ENCODE measurements at places on chromosomes 6 and 20.

DNA sequence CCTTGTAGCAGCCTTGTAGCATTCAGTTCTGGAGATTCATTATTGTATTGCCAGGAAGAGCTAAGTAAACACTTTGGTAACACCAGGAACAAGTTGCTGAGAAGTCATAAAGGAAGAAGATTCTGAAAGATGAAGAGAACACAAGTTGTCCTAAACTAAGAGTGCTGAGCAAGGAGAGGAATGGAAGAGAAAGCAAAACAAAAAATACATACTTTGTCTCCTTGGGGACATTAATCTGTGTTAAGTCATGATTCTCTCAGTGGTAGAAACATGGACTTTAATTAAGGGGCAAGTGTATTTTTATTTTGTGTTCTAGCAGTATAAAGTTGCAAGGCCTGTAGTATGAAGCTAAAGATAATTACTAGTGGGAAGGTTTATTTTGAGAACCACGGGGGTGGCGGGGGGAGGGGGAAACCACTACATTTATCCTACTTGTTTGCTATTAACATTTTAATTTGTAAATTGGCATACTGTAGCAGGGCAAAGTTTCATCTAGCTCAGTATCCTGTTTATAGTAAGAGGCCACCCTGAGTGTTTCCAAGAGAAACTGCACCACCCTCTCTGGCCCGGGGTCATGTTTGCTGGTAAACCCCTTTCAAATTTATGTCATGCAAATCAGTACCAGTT lies 463.0 kb downstream of the CDKAL1 start:
- DNase-seq, result no peak

DNA sequence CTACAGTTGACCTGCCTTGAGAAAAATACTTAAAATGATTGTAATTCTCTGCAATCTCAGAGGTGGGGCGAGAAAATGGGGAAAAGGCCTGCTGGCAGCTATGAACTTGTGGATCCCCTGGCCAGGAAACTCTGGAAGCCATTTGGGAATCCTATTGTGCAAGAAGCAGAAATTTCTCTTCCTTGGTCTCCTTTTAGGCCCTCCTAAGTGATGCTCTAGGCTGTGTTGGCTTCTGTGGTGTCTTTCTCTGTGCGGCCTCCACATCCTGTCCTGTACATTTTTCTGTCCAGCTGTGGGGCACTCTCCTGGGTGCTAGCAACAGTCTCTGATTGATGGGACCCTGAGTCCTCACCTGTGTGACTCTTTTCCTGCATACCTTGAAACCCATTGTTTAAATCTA lies 290.9 kb downstream of the FARS2 start:
- no peak for DNase-seq

GRCh38 chr6:82113231-82113630 lies 134.3 kb downstream of the IBTK start:
- no peak for DNase-seq

- no peak for DNase-seq
These were observed 45.6 kb upstream of the MAN1A1 start for GRCh38 chr6:119395192-119395591.

- DNase-seq, result no peak
These were observed 23.4 kb upstream of the MCM3 start for GRCh38 chr6:52307900-52308372.

GRCh38 chr6:78598966-78599365 lies 268.4 kb upstream of the IRAK1BP1 start:
- no peak for DNase-seq

GRCh38 chr20:5480824-5481600 lies 164.3 kb upstream of the PROKR2 start:
- no peak for DNase-seq

DNA sequence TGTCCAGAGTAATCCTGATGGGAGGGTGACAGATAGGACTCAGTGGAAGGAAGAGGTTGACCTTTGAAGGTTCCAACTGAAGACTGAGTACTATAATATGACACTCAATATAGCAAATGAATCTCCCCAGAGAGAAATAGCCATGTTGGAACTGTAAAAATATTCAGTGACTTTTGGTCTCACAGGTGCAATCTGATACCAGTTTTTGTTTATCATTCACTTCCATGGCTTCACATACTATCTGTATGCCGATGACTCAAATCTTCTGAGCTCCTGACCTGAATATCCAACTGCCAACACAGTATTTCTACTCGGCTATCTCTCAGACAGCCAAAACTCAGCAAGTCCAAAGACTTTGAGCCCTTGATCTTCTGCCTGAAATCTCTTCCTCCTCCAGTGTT lies 21.8 kb upstream of the PKHD1 start:
- no peak for DNase-seq

DNA sequence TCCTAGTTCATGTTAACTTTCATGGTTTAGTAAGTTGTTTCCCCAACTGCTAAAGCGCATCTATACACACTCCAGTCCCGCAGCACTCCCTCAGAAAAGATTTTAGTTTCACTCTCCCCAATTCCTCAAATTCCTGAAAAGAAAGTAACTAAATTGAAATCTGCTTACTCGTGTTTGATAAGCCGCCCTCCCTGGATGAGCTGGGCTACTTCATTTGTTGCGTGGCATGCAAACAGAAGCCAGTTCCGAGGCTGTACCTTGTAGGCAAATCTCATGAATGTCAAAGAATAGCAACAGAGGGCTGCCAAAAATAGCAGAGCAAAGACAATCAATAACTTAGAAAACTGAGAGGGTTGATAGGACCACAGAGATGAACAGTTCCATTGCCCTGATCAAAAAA lies 16.9 kb downstream of the MPC1 start:
- DNase-seq, result no peak

DNA sequence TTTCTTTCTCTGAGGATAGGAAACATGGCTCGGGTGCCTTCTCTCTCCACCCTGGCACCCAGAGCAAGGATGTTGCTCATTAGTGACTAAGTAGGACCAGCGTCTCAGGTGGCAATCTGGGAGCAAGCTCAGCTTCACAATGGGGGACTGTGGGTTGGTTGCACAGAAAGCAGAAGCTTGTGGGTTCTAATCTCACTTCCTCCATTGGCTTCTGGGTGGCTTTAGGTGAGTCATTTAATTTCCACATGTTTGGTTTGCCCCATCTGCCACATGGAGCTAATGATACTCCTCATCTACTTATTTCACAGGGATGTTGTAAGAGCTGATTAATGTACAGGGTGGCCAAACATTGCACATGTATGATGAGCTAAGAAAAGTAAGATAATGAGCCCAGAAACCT lies 54.8 kb upstream of the AKIRIN2 start:
- peak; percentile 45 for DNase-seq

DNA sequence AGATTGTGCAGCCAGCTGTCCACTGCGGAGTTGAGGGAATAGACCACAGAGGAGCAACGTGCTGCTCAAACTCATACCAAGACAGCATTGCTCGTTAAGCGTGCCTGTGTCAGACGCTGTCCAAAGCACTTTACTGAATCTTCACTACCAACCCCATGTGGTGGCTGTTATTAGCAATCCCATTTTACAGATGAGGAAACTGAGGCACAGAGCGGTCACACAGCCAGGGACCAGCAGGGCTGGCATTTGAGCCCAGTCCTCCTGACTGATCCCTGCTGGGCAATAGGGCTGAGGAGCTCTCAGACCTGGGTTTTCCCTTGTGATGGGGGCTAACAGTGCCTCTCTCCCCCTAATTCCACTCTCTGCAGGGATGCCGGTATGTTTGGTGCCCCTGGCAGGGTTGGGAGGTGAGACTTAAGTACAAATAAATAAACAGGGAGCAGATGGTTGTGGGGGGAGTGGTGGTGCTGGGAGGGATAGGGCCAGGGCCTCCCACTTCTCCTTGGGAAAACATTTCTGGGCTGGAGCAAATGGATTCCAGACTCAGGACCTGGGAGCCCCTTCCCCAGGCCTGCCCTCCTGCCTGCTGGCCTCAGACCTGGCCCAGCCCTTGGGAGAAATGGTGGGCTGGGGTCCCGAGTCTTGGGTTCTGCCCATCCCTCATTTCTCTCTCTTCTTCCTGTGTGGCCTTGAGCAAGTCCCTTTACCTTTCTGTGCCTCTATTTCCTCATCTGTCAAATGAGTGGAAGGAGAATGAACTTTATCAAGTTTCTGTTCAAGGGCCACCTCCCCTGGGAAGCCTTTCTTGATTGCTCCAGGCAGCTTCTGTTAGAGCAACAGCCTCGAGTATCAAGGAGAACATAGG lies 17.7 kb downstream of the SRXN1 start:
- no peak for DNase-seq

- no peak for DNase-seq
These were observed 23.5 kb downstream of the DHX35 start for GRCh38 chr20:38985603-38986170.

GRCh38 chr20:9989066-9989724 lies 45.6 kb upstream of the ANKEF1 start:
- no peak for DNase-seq

- DNase-seq, result no peak
These were observed 6.4 kb downstream of the PRRC2A start for GRCh38 chr6:31626952-31627351.

DNA sequence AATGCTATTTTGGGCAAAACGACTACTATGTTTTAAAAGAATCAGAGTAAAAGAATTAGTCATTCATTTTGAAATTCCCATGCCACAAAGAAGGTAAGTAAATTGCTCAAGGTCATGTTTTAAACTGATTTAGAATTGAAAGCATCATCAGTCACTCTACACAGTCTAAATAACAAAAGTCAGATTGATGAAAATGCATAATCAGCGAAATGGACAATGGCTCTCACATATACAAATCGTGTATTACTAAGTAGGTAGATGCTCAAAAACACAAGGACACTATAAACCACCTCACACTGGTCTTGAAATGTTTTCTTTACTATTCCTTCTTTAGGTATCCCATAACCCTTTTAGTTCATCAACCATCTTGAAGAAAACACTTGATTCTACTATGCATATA lies 135.4 kb downstream of the OPN5 start:
- DNase-seq, result no peak

- no peak for DNase-seq
These were observed 120.0 kb downstream of the SIM1 start for GRCh38 chr6:100344761-100345160.

All from femur (tissue), 1 donor.